ENCODE measurements at places on chromosomes 11 and 22. TPM values are rescaled to one million over a fixed set of nuclear protein-coding genes. Genes with fewer than 3 reads are reported as not detected.
A peak's percentile ranks its signal among the peaks of the same experiment; 100 is the strongest.

- no peaks in the 10 kb centered on the region for H3K4me1 ChIP-seq
- H3K36me3 ChIP-seq = no peaks in the 10 kb centered on the region
- H3K4me3 ChIP-seq = no peak overlapping the region
- no peak for DNase-seq
- no peak overlapping the region for H3K27ac ChIP-seq
- no peaks in the 10 kb centered on the region for H3K27me3 ChIP-seq
Measured at GRCh38 chr11:122019908-122020694, 95.9 kb downstream of the BLID start.

Gene TRIM51
- polyA plus RNA-seq = not detected

- H3K4me1 ChIP-seq = no peaks in the 10 kb centered on the region
- H3K27me3 ChIP-seq = no peaks in the 10 kb centered on the region
- no peak overlapping the region for H3K27ac ChIP-seq
- no peak overlapping the region for H3K4me3 ChIP-seq
Measured at GRCh38 chr11:87224486-87224885, 186.8 kb downstream of the TMEM135 start.

DNA sequence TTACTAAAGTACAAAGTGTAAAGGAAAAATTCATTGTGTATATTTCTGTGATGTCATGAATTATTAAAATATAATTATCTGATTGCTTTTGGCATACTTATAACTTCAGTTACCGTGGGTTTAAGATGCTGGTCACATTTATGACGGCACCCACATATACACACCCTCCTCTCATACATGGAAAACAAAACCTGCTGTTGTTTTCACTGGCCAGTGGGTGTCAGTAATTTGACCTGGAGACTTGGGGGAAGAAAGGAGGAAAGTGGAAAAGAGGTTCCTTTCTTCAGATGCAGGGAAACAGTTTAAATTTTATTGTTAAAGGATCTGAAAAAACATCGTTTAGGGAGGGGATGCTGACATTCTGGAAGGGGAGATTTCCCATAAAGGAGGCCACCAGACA, 742 bp upstream of the BBOX1 start:
- H3K4me1 ChIP-seq = peaks cover 17% of the 10 kb centered on the region
- DNase-seq = no peak
- H3K27me3 ChIP-seq = no peaks in the 10 kb centered on the region
- no peaks in the 10 kb centered on the region for H3K36me3 ChIP-seq
- no peak overlapping the region for H3K4me3 ChIP-seq

DNA sequence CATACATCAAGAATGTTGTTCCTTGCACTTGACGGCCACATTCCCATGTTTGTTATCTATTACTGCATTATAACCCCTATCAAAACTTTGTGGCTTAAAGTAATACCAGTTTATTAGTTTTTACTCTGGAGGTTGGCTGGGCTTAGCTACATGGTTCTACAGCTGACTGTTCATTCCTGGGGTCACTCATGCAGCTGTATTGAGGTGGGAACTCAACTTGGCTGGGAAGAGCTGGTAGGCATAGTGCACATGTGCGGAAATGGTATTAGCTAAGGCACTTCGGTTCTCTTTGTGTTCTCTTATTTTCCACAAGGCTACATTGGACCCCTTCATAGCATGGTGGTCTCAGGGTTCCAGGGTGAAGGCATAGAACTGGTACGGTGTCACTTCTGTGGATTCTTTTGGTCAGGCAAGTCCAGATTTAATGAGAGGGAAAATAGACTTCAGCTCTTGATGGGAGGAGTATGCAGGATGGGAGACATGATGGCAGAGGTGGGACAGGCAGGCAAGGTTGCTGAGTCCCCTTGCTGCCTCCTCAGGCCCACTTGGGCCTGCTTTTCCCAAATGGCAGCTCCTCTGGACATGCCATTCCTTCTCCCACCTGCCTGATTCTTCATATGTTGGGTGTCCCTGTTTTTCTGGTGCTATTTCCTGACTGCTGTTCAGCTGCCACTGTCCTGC, 16.1 kb downstream of the YDJC start:
- H3K36me3 ChIP-seq = peaks cover 20% of the 10 kb centered on the region
- H3K27ac ChIP-seq = no peak overlapping the region
- H3K4me1 ChIP-seq = peaks cover 2% of the 10 kb centered on the region
- no peak overlapping the region for H3K4me3 ChIP-seq

DNA sequence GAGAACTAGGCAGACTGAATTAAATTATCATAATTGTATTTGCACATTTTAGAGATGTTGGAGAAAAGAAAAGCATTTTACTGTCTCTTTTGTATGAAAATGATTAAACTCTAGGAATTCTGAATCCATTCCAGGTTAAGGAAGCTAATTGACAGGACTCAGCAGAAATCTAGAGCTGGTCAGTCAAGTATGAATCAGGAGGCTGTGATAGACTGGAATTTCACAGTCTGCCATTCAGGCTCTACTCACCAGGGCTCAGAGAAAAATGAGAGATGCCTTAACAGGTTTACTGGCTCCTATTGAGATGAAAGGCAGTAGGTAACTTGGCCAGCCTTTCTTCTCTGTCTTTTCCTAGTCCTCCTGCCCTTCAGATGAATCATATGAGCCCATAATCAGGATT, 693.9 kb upstream of the CHORDC1 start:
- H3K27me3 ChIP-seq = no peaks in the 10 kb centered on the region
- no peak for DNase-seq
- no peak overlapping the region for H3K27ac ChIP-seq
- no peaks in the 10 kb centered on the region for H3K4me1 ChIP-seq
- no peak overlapping the region for H3K4me3 ChIP-seq
- H3K36me3 ChIP-seq = no peaks in the 10 kb centered on the region

DNA sequence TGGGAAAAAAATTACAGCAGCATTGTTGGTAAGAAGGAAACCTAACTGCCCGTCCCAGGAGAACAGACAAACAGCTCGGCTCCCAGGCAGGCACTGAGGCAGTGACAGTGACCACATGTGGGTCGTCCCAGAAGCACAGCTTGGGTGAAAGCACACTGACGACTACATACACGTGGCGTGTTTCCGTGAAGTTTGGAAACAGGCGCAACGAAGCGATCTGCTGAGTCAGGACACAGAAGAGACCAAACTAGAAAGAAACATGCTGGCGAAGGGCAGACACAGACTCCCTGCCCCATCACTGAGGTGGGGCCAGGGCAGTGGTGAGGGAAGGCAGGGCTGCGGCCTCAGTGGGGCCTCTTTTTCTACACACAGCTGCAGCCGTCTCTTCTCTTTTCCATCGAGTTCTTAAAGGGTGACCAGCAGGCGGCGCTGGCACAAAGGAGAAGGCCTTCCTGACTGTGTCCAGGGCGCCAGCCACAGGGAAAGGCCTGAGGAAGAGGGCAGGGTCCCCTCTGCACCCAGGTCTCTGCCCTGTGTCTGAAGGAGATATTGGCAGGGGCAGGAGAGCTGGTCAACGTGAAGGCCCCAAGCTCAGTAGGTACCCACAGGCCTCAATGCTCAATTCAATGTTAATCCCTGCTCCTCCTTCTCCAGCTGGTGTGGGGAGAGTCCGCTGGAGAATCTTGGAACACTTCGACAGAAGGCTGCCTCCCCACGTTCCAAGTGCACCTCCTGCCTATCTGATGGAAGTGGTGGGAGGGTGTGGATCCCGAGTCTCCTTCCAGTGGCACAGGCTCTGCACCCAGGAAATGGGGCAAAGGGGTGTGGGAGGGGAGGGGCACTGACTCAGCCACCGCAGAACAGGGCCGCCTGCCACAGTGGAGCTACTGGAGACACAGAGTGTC, 19.9 kb downstream of the CARS1 start:
- peaks cover 19% of the 10 kb centered on the region for H3K4me1 ChIP-seq
- H3K36me3 ChIP-seq = peaks cover 71% of the 10 kb centered on the region
- no peaks in the 10 kb centered on the region for H3K27me3 ChIP-seq
- peak overlapping the region; percentile 71 for H3K27ac ChIP-seq
- peak overlapping the region; percentile 31 for H3K4me3 ChIP-seq

- H3K27ac ChIP-seq = no peak overlapping the region
- no peak for DNase-seq
- H3K4me3 ChIP-seq = no peak overlapping the region
- no peaks in the 10 kb centered on the region for H3K4me1 ChIP-seq
- H3K36me3 ChIP-seq = no peaks in the 10 kb centered on the region
Measured at GRCh38 chr11:36273110-36273509, 16.1 kb downstream of the COMMD9 start.

Gene OR5A1
- not detected for polyA plus RNA-seq

- no peaks in the 10 kb centered on the region for H3K4me1 ChIP-seq
- H3K27me3 ChIP-seq = peaks cover 58% of the 10 kb centered on the region
- no peak for DNase-seq
Measured at GRCh38 chr22:43344520-43344787, 1.3 kb upstream of the SCUBE1 start.

DNA sequence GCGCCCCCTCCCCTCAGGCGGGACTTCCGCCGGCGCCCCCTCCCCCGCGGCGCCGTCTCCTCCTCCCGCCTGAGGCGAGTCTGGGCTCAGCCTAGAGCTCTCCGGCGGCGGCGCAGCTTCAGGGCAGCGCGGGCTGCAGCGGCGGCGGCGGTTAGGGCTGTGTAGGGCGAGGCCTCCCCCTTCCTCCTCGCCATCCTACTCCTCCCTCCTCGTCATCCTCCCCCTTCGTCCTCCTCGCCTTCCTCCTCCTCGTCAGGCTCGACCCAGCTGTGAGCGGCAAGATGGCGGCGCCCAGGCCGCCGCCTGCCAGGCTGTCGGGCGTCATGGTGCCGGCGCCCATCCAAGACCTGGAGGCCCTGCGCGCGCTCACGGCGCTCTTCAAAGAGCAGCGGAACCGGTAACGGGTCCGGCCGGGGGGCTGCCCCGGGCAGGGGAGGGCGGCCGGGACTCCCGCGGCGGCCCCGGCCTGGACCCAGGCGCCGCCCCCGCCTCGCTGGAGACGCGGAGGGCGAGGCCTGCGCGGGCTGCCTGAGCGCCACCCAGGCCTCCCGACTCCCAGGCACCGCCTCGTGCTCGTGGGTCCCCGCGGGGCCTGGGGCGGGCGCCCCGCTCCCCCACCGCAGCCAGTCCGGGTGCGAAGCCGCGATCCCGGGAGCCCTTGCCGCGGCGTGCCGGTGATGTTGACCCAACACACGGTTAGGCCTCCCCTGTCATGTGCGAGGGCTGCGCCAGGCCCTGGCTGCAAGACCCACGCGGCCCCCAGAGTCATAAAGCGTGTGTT, at the start of gene ATXN10:
Gene ATXN10, plus strand, starts transcription at position 52 of the 781 bp plus-strand sequence. Its CDS starts 230 bp downstream, at position 282.
- H3K4me1 ChIP-seq = peaks cover 23% of the 10 kb centered on the region
- H3K27me3 ChIP-seq = no peaks in the 10 kb centered on the region
- H3K27ac ChIP-seq = peak within 1 kb of the TSS; percentile 82

- peaks cover 5% of the 10 kb centered on the region for H3K4me1 ChIP-seq
- H3K27me3 ChIP-seq = no peaks in the 10 kb centered on the region
- H3K36me3 ChIP-seq = no peaks in the 10 kb centered on the region
- DNase-seq = no peak
- H3K4me3 ChIP-seq = no peak overlapping the region
Measured at GRCh38 chr11:78031629-78032028, 8.6 kb upstream of the KCTD14 start.

DNA sequence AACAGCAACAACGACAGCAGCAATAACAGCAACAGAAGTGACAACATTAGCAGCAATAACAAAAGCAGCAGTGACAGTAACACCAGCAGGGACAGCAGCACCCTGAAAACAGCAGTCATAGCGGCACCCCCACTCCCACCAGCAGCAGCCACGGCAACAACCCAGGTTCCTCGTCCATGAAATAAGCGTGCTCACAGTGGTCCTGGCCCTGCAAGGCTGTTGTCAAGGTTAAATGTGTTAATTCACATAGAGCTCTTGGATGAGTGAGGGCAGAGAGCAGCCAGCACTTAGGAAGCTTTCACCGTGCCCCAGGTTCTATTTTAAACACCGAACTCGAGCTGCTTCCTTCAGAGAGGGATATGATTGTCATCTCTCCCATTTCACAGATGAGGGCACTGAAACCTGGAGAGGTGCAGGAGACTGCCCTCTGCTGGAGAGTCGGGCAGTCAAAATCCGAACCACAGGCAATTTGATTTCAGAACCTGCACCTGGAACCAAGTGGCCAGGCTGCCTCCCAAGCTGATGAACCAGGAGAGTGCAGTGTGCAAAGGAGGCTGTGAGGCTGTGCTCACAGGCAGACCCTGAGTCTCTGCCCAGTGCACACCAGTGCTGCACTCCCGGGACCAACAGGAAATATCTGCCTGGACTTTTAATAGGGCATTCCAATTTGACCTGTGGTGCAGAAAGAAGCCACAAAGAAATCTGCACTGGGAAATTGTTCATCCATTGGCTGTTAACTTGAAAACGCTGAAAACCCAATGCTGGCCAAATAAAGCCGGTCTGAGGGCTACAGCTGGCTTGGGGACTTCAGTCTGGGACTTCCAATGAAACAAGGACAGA, 22.9 kb upstream of the FGF3 start:
- no peak overlapping the region for H3K27ac ChIP-seq
- H3K27me3 ChIP-seq = no peaks in the 10 kb centered on the region
- H3K4me3 ChIP-seq = no peak overlapping the region
- H3K36me3 ChIP-seq = no peaks in the 10 kb centered on the region
- DNase-seq = no peak
- H3K4me1 ChIP-seq = no peaks in the 10 kb centered on the region

- H3K27ac ChIP-seq = no peak overlapping the region
- peaks cover 13% of the 10 kb centered on the region for H3K4me1 ChIP-seq
- no peaks in the 10 kb centered on the region for H3K36me3 ChIP-seq
- no peak for DNase-seq
Measured at GRCh38 chr22:30275625-30276024, 9.0 kb upstream of the OSM start.

Gene HBE1
- polyA plus RNA-seq = 0.26 TPM

- no peaks in the 10 kb centered on the region for H3K4me1 ChIP-seq
- peak; percentile 4 for DNase-seq
- H3K27ac ChIP-seq = no peak overlapping the region
- H3K4me3 ChIP-seq = no peak overlapping the region
Measured at GRCh38 chr11:11931461-11932055, 76.9 kb downstream of the DKK3 start.

Gene OR52E8
- not detected for polyA plus RNA-seq

- no peaks in the 10 kb centered on the region for H3K27me3 ChIP-seq
- H3K4me1 ChIP-seq = peaks cover 83% of the 10 kb centered on the region
Measured at GRCh38 chr22:38309614-38310517, 7.4 kb downstream of the CSNK1E start.

Gene GRAMD1B
- polyA plus RNA-seq = 0.03 TPM

Gene GLB1L2
- polyA plus RNA-seq = 5.1 TPM

DNA sequence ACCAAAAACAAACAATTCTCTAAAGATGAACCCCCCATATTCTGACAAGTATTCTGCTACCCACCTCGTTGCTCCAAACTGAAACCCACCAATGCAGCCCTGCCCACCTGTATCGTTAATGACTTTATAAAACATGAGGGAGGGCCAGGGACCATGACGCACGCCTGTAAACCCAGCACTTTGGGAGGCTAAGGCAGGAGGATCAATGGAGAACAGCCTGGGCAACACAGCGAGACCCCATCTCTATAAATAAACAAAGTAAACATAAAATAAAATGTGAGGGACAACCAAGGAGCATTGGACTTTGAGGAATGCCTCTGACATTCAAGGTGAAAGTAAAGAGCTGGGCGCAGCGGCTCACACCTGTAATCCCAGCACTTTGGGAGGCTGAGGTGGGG, 39.8 kb upstream of the ATXN10 start:
- no peak overlapping the region for H3K4me3 ChIP-seq
- H3K27ac ChIP-seq = no peak overlapping the region
- no peaks in the 10 kb centered on the region for H3K27me3 ChIP-seq
- no peaks in the 10 kb centered on the region for H3K4me1 ChIP-seq
